Dermis microvascular lymphatic vessel endothelial cell (primary cell): ENCODE measurements at places on chromosomes 13 and 19. TPM values are rescaled to one million over a fixed set of nuclear protein-coding genes. Genes with fewer than 3 reads are reported as not detected.

DNA sequence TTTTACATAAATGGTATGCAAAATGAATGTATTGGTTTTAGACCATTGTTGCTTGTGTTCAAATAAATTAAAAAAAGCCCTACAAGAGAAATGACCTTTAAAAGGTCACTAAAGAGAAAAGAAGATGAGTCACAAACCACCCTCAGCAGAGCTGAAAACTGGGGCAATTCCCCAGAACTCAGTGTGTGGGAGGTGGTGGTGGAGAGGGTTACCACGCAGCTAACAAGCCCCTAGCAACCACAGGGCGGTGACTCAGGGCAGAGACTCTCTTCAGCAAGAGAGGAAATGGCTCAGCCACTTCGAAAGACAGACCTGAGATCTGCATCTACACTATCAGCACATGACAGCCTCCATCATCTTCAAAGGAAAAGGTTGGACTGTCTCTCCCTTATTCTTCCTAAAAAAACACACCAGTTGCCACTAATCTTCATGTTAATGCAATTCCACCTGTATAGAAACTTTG is 29.4 kb upstream of the NDFIP2 start:
- no peak for DNase-seq

- no peak for DNase-seq
These were observed 238.4 kb downstream of the IRS2 start for GRCh38 chr13:109547942-109548341.

GRCh38 chr13:73142071-73142470 is 83.3 kb downstream of the KLF5 start:
- DNase-seq, result no peak

Gene MAP4K1
- 0.13 TPM in 1 of 2 replicates, not detected in the other for total RNA-seq

Gene NXNL1
- total RNA-seq, result not detected in 2 replicates

GRCh38 chr19:58575183-58576041 is 2.3 kb upstream of the MZF1 start:
- peak; percentile 79 for DNase-seq

DNA sequence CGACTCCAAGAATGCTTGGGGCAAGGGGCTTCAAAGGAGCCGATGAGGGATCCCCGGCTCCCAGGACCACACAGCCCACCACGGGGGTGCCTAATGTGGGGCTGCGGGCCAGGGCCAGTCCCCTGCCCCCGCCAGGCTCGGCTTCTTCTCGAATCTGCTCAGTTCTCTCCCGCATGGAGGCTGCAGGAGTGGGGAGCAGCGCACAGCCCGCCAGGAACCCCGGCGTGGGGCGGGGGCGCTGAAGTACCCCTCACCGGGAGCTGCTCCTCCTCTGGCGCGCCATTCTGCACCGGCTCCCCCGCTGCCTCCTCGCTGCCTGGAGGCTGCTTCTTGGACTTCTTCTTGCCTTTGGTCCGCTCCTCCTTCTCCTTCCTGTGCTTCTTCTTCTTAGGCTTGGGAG is 14.7 kb downstream of the IZUMO4 start:
- DNase-seq, result no peak

- no peak for DNase-seq
These were observed 140.0 kb downstream of the SIPA1L3 start for GRCh38 chr19:38047049-38047438.

DNA sequence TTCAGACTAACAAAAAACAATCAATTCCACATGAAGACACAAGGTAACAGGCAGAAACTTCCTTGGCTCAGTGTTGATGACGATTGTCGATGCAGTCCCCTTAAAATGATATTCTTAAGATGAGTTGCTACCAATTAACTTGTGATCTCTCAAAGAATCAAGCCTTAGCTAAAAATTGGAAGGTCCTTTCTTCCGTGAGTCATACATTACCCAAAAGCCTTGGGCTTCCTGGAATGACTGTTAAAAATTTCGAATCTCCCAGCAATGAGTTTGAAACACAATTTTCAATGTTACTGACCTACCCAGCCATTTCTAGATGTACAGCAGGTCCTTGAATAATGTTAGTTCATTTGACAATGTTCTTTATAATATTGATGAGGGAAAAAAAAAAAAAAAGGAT is 28.0 kb upstream of the RB1 start:
- DNase-seq, result no peak

Gene GNG8
- total RNA-seq, result not detected in 2 replicates

GRCh38 chr19:18503971-18504885 is 17.6 kb downstream of the ELL start:
- DNase-seq, result no peak

DNA sequence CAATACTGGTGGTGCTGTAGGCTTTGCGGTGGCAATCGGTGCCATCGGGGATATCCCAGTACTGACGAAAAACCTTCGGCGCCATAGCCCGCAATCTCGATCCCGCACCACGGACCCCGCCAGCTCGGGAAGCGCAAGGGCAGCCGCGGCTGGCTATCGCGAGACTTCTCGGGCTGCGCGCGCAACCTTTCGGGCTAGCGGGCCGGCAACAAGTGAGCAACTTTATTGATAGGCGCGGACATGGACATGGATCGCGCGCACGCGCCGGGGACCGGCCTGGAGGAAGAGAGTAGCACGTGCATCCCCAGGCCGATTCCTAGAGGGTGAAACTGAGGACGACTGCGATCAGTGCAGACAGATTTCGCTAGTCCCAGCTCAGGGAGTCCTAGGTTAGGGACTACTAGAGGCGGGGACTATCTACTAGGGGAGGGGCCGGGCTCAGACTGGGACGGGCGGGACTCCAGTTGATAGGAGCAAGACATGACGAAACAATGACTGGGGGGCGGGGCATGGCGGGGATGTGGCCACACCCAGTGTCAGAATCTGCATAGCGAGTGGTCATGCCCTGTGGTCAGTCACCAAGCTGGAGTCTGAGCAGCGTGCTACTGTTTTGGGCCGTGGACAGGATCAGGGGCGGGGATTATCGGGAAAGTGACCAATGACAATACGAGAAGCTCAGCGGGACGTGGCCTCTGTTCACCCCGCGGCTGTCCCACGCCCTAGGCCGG is at the start of gene NDUFA11:
Gene NDUFA11 (minus strand): TSS at position 167 of the 728 bp plus-strand sequence. CDS start 82 bp downstream, at position 85.
- DNase-seq, result peak; percentile 89

Gene FCAR
- not detected in 2 replicates for total RNA-seq

DNA sequence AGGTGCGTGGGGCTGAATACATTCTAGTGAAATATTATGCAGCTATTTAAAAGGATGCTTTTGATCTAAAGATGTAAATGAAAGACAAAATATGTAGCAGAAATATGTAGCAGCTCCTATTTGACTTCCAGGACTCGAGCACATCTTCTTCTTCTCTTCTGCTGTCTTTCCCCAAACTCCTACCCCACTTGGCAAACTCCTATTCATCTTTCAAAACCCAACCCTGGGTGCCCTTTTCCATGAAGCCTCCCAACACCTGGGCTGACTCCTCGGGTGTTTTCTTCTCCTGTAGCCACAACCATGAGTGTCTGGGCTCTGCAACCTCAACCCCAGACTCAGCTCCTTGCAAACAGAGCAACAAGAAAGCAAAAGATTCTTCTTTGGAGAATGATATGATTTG is 11.1 kb downstream of the ACER1 start:
- DNase-seq, result no peak

DNA sequence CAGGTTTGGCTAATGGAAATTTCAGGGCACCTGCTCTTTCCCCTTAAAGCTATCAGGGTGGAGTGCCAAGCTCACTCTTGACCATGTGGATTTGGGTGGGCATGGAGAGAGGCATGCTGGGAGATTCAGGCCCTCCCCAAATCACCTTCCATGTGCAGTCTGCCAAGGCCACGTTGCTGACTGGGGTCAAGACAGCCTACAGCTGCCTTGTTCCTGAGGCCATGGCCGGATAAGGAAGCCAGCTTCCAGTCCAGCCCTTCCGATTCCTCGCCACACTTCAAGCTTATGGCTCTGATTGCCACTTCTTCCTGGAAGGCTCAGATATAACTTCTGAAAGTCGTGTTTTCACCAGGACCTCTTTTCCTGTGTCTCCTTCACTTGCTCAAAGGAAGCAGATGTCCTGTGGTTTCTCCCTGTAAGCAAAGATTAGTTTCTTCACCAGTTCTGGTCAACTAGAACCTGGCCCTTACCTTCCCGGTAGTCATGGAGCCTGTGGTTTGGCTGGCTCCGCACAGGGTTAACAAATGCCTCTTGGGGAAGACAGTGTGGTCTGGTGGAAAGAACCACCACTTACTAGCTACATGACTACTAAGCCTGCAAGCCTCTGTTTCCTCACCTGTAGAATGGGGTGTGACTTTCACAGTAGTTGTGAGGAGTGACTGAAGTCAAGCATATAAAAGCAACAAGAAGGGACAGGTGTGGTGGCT is 16.1 kb upstream of the TPT1 start:
- DNase-seq, result no peak

GRCh38 chr19:11798391-11799330 is at the start of gene ZNF491:
Gene ZNF491, plus strand, starts transcription at chr19:11798523. Its CDS starts 7,431 bp downstream, at chr19:11805954.
- DNase-seq, result peak; percentile 89

Gene SLC27A5
- 10.1 and 10.9 TPM in 2 replicates for total RNA-seq
